WERI-Rb-1 (cell line): ENCODE measurements at places on chromosomes 7 and 10.

- no peak for DNase-seq
Measured at GRCh38 chr10:69403519-69403918, 13.2 kb downstream of the TACR2 start.

DNA sequence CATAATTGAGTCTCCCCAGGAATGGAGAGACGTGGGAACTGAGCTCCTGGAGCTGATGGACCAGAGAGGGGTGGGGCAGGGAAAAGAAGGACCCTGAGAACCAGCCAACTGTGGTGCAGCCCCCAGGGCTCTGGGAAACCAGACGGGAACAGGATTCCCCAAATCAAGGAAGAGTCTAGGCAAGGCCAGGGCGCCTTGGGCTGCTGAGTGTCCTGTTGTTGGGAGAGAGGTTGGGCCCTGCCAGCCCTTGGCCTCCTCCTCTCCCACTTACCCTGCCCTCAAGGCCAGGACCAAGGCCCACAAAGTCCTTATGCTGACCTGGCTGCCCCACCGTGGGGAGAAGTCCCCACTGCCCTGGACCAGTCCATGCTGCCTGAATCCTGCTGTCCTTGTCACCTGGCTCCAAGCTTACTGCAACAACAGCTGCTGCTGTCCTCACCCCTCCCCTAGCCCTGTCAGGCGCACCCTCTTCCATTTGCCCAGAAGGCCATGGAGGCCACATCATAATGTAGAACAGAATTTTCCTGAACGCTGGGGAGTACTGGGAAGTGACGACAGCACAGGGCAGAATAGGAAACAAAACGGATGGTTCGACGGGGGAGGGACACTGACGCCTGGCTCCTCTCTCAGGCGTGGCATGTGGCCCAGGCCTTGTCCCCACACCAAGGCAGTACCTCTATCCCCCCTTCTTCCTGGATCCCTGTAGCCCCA is 132.9 kb upstream of the ZMIZ1 start:
- peak; percentile 50 for DNase-seq

GRCh38 chr7:69359003-69359700 is 239.1 kb upstream of the AUTS2 start:
- no peak for DNase-seq

- DNase-seq = no peak
Measured at GRCh38 chr7:46484906-46485305, 563.8 kb upstream of the IGFBP3 start.

- no peak for DNase-seq
Measured at GRCh38 chr10:17665747-17666146, 21.8 kb downstream of the STAM start.

- DNase-seq = no peak
Measured at GRCh38 chr10:89889606-89890005, 188.2 kb downstream of the KIF20B start.

- peak; percentile 96 for DNase-seq
Measured at GRCh38 chr7:150368096-150368883, at the start of gene REPIN1. Gene REPIN1, plus strand, starts transcription at chr7:150368822. Its CDS starts 890 bp downstream, at chr7:150369712.

GRCh38 chr7:152556013-152556755 is 119.8 kb downstream of the XRCC2 start:
- no peak for DNase-seq

DNA sequence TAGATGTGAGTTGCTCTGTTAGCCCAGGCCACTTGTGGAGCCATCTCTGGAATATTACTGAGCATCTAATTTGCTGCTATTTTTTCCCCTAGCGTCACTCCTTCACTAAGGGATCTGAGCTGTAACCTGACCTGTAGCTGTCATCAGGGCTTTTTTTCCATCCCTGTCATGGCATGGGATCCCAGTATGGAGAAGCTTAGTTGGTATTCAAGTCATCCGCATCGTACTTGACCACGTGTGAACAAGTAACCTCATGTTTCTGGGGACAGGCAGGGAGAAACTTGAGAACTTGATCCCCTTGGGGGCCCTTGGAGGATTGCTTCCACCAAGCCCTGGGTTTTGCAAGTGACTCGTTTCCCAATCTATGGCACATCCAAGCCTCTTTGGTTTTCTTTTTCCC is 474.4 kb upstream of the GALNT17 start:
- DNase-seq = no peak

DNA sequence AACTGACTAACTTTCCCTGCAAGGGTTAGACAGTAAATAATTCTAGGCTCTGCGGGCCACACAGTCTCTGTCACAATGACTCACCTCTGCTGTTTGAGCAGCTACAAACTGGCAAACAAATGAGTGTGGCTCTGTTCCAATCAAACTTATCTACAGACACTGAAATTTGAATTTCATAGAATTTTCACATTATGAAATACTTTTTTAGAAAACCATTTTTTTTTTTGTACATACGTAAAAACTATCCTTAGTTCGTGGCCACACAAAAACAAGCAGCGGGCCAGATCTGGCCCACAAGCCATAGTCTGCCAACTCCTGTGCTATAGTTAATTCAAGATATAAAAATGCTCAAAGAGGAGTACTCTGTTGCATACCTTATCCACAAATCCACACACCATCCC is 32.6 kb downstream of the PIP4K2A start:
- no peak for DNase-seq

GRCh38 chr7:133859231-133859630 is 267.9 kb upstream of the LRGUK start:
- DNase-seq = no peak
